ENCODE measurements at places on chromosomes 11 and 22.

DNA sequence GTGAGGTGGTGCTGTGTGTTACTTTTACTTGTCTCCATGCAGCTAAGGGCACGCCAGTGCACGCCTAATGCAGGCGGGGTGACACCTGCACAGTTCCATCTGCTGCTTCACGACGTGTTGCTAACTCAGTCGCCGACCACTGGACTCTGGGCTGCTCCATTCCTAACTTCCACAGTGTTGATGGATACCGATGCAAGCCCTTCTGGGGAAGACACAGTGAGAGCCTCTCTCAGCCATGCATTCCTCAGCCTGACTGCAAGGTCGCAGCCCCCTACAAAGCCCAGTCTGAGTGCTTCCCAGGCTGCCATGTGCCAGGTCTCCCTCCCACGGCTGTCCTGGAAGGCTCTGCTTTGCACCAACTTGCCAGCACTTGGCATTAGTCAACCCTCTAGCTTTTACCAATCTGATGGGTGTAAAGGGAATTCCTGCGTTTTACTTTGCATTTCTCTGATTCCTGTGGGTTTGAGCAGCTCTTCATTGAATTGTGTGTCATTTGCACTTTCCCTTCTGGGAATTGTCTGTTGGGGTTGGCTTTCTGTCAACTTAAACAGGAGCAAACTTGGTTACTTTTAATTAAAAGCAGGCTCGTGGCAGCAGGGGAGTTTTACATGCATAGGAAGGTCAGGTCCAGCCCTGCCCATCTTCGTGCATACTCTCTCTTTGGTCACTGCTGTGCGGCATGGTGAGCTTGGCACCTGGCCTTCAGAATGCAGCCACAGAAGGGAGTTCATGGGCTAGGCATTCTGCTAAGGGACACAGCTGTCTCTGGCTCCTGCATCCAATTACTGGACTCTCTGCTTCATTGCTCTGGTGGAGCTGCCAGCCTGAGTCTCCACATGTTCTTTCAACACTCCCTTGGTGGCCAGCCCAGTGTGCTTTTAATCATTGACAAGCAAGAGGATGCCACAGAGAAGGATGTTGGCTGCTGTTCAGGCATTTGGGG lies 34.6 kb upstream of the SHANK2 start:
- DNase-seq, result no peak

GRCh38 chr22:17744430-17744829 lies 29.8 kb downstream of the BID start:
- DNase-seq, result no peak

- no peak for DNase-seq
Observed at GRCh38 chr11:40235841-40236240, 1223.6 kb downstream of the LRRC4C start.

GRCh38 chr22:44807915-44808690 lies 55.7 kb downstream of the ARHGAP8 start:
- DNase-seq, result no peak

DNA sequence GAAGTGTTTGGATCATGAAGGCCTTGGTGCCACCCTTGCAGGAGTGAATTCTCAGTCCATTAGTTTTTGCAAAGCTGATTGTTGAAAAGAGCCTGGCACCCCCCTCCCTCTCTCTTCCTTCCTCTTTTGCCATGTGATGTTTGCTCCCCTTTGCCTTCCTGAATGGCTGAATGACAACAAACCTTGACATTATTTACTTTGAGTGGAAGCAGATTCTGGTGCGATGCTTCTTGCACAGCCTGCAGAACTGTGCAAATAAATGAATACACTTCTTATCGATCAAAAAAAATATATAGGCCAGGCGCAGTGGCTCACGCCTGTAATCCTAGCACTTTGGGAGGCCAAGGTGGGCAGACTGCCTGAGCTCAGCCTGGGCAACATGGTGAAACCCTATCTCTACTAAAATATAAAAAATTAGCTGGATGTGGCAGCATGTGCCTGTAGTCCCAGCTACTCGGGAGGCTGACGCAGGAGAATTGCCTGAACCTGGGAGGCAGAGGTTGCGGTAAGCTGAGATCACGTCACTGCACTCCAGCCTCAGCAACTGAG lies 2.0 kb upstream of the NARS2 start:
- no peak for DNase-seq

- DNase-seq, result no peak
Observed at GRCh38 chr11:126167488-126167887, 44.0 kb downstream of the RPUSD4 start.

GRCh38 chr11:65307298-65308229 lies 7.1 kb upstream of the CDC42EP2 start:
- no peak for DNase-seq
